ENCODE measurements at places on chromosomes 2 and 18.

GRCh38 chr2:37831081-37831780 lies 93.9 kb upstream of the RMDN2 start:
- no peak for DNase-seq

DNA sequence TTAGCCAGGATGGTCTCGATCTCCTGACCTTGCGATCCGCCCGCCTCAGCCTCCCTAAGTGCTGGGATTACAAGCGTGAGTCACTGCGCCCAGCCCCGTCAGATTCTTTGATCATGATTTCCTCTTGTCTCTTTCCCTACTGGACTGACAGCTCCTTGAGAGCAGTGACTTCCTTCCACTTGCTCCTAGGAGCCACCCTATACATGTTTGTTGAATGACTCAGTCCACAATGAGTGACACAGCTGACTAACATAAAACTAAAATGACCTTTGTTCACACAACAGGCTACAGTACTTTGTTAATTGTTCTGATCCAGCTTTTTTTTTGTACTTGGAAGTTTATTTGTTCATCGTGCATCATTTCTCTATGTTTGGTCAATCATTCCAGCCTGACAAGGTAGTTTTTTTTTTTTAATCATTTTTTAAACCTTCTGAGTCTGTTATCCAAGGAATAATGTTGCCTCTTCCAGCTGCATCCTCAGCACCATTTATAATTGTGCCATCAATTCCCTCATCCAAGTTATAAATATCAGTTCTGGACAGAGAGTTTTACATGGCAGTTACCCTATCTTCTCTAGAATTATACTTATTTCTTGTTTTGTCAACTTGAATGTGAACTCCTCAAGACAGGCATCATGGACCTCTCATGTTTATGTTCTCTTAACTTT lies 42.9 kb upstream of the TUBA3E start:
- no peak for DNase-seq

DNA sequence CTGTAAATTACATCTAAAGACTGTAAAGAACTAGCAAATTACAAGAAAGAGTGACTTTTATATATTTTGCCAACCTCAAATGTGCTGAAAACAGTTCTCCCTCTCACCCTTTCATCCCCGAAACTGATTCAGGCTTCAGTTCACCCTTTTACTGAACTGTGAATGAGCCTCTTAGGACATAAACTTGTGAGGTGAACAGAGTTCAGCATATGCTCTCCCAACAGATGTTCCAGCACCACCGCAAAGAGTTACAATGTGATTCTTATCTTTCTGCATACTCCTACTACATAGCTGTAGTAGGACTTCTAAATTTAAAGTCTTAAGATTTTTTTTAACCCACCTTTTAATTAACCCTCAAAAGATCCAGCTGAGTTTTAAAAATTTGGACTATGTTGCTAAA lies 1.2 kb upstream of the ZCCHC2 start:
- no peak for DNase-seq

GRCh38 chr18:13878857-13879256 lies 36.5 kb downstream of the MC2R start:
- DNase-seq: no peak

- no peak for DNase-seq
Measured at GRCh38 chr2:239049421-239050251, 201.8 kb downstream of the TWIST2 start.

DNA sequence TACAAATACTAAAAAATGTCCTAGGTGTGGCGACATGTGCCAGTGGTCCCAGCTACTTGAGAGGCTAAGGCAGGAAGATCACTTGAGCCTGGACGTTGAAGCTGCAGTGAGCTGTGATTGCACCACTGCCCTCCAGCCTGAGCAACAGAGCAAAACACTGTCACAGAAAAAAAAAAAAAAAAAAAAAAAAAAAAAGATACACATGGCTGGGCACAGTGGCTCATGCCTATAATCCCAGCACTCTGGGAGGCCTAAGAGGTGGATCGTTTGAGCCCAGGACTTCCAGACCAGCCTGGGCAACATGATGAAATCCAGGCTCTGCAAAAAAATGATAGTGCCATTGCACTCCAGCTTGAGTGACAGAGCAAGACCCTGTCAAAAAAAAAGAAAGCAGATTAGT lies 13.7 kb downstream of the KANSL1L start:
- no peak for DNase-seq

GRCh38 chr2:118310681-118311429 lies 222.6 kb downstream of the INSIG2 start:
- DNase-seq: no peak

DNA sequence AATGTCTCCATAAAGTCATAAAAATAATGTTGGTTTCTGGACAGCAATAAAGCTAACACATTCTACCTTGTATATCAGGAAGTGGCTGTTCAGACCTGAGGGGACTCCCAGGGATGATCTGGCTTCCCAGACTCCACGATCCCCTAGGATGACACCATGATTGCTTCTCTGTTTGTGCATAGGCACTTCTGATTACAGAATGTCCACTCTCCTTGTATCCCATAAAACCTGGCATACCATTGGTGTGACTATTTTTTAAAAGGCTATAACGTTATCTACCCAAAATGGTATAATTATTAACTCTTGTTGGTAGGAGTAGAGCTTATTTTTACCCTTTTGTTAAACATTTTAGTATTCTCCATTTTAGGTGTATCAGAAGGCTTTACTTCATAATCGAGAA lies 57.1 kb downstream of the PTH2R start:
- no peak for DNase-seq

DNA sequence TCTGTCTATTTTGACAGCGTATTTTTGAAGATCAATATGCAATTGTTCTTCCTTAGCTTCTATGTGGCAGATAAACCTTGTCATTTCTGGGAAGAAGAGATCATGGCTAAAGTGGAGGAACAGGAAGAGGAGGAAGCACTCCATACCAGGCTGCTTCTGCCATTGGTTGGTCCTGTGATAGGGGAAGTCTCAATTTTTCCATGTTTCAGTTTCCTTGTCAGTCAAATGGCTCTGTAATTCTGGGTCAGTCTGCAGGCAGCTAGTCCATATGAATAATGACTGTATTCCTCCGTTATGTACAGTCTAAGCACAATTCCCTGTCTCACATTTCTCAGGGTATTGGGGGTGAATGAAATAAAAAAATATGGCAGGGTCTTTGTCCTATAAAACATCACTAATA lies 277.6 kb upstream of the CXCR4 start:
- DNase-seq: no peak

GRCh38 chr2:126881591-126881990 lies 17.1 kb upstream of the TEX51 start:
- DNase-seq: no peak
